Glutamatergic neuron (in vitro differentiated cells): ENCODE measurements at places on chromosomes 1 and 21. TPM values are rescaled to one million over a fixed set of nuclear protein-coding genes. Genes with fewer than 3 reads are reported as not detected.

DNA sequence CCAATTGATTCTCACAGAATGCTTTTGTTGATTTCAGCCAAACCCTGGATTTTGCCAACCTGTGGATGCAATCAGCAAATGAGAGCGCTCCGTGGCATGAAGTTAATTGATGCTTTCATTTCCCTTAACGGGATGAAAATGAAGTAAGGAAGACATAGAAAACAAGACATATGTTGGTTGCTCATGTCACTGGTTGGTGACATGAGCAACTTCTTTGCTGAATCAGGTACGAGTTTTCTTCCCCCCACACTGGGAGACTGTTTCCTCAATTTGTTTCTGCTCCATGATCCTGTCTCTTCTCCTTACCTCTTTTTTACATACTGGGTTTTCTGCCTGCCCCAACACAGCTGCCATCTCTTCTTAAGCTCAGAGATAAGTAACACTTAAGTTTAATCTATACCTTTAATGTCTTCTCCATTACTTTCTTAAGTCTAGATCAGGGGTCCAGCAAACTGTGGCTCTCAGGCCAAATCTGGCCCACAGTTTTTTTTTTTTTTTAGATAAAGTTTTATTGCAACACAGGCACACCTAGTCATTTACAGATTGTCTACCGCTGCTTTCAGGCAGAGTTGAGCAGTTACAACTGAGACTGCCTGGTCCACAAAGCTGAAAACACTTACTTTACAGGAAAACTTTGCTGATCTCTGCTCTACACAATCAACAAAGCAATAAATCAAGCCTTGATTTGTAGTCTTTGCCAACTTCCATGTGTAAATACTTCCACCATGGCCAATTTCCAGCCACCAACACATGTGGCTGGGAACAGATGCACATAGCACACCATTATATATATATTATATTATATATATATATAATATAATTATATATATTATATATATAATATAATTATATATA, 13.3 kb downstream of the GPR157 start:
- no peak overlapping the region for H3K27ac ChIP-seq
- peaks cover 6% of the 10 kb centered on the region for H3K27me3 ChIP-seq
- no peak for DNase-seq
- H3K4me3 ChIP-seq, result no peak overlapping the region
- no peaks in the 10 kb centered on the region for H3K4me1 ChIP-seq

DNA sequence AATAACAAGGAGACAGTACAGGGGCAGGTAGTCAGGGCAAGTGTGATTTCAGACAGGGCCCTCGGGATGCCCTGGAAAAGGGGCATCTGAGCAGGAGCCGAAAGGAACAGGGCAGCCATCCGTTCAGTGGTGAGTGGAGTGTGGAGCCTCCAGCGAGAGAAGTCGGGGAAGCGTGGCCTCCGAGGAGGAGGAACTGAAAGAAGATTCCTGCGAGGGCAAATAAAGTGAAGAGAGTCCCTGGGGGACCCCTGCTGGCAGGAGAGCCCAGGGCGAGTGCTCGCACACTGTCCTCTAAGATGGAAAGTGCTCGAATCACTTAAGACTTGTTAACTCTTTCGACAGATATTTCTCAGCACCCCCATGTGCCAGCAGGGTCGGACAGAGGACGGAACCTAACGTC, 3.5 kb upstream of the UTS2 start:
- no peak overlapping the region for H3K27ac ChIP-seq
- no peak overlapping the region for H3K4me3 ChIP-seq
- H3K27me3 ChIP-seq, result peaks cover 4% of the 10 kb centered on the region
- no peaks in the 10 kb centered on the region for H3K4me1 ChIP-seq
- DNase-seq, result no peak
- no peaks in the 10 kb centered on the region for H3K36me3 ChIP-seq

The ZNF683 gene
- not detected for total RNA-seq

The PCBP3 gene
- 72.7 TPM for total RNA-seq

GRCh38 chr1:222618880-222619596, 1.1 kb downstream of the MIA3 start:
- H3K4me1 ChIP-seq, result peaks cover 29% of the 10 kb centered on the region
- H3K36me3 ChIP-seq, result no peaks in the 10 kb centered on the region
- peak; percentile 60 for DNase-seq
- H3K27ac ChIP-seq, result peak overlapping the region; percentile 69
- peaks cover 14% of the 10 kb centered on the region for H3K27me3 ChIP-seq
- peak overlapping the region; percentile 90 for H3K4me3 ChIP-seq

The CSDE1 gene
- total RNA-seq, result 763 TPM

DNA sequence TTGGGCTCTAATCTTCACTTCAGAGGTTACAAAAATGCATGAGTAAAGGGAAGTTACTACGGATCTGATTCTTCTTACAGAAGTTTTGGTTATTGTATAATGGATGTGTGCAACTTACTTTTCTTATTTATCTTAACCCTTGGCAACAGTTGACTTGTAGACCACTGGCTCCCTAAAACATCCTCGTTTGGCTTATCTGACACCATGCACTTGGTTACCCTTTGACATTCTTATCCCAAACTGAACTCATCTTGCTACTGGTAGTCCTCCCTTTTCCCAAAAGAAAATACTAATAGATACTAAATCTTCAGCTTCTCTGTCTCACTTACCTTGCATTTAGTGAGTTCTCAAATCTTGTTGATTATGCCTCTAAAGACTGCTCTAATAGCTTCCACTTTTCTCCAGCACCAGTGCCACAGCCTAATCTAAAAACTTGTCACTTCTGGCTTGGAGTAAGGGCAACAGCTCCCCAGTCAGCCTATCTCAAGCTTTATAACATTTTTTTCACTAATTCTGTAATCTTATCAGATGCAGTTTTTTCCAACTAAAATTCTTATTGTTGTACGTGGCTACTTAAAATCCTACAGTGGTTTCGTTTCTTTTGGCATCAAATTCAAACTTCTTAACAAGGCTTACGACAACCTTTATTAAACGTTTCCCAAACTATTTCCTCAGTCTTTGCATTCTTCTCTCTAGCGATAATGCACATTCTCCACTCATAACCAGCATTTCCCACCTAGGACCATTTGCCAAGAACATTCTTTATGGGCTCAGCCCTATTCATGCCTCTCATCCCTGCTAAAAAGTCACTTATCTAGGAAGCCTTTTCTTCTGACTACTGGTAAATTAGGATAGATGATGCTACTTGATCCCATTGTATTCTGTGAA, 204.2 kb downstream of the KCNT2 start:
- no peak overlapping the region for H3K4me3 ChIP-seq
- H3K4me1 ChIP-seq, result peaks cover 22% of the 10 kb centered on the region
- H3K27ac ChIP-seq, result peak overlapping the region; percentile 44
- DNase-seq, result no peak

DNA sequence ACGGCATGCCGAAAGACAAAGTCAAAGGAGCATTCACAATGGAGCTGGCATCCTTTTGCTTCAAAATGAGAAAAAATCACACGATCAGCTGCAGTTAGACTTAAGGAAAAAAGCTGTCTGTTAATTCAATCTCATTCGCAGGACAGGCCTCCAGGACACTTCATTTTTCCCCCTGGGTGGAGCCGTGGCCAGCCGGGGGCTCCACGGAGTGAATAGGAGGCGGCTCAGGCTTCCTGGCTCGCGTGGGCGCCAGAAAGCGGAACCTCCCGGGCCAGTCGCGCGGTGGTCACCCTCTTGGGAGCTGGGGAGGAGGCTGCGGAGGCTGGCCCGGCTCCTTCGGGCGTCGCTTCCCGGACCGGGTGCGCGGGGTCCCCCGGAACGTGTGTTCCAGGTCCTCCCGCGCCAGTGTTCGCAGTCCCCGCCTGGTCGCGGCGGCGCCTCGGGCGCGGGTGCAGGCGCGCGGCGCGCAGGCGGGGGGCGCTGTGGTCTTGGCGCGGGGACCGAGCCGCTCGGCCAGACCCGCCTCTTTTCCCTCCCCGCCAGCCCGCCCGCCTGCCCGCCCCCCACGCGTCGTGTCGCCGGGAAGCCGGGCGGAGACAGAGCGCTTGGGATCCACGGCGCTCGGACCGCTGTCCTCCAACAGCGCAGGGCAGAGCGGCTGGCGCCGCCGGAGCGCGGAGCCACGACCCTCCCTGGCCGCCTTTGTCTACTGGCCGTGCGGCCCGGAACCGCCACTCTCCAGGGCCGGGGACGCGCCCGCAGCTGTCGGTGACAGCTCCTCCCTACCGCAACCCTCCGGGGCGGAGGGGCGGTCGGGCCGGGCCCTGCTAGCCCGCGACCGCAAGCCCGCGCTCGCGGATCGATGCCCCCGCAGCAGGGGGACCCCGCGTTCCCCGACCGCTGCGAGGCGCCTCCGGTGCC, at the start of gene RHOU:
TSS of gene RHOU (plus strand) at position 599 of the 921 bp plus-strand sequence. CDS start at position 863, 264 bp downstream.
- DNase-seq, result peak; percentile 89
- peak within 1 kb of the TSS; percentile 98 for H3K4me3 ChIP-seq
- peaks cover 21% of the 10 kb centered on the region for H3K4me1 ChIP-seq
- H3K27me3 ChIP-seq, result peaks cover 4% of the 10 kb centered on the region
- H3K27ac ChIP-seq, result peak within 1 kb of the TSS; percentile 97

GRCh38 chr1:118978914-118979701, 9.0 kb downstream of the TBX15 start:
- no peaks in the 10 kb centered on the region for H3K36me3 ChIP-seq
- peaks cover 11% of the 10 kb centered on the region for H3K4me1 ChIP-seq
- peak overlapping the region; percentile 80 for H3K4me3 ChIP-seq

- H3K27me3 ChIP-seq, result peaks cover 1% of the 10 kb centered on the region
- peak overlapping the region; percentile 69 for H3K4me3 ChIP-seq
- H3K4me1 ChIP-seq, result peaks cover 24% of the 10 kb centered on the region
- H3K36me3 ChIP-seq, result peaks cover 7% of the 10 kb centered on the region
- H3K27ac ChIP-seq, result no peak overlapping the region
Measured at GRCh38 chr1:51516649-51517158, 2.4 kb downstream of the EPS15 start.

GRCh38 chr1:225746361-225747179, 31.1 kb upstream of the SRP9 start:
- H3K36me3 ChIP-seq, result no peaks in the 10 kb centered on the region
- H3K4me1 ChIP-seq, result peaks cover 25% of the 10 kb centered on the region
- peaks cover 2% of the 10 kb centered on the region for H3K27me3 ChIP-seq
- DNase-seq, result peak; percentile 56
- no peak overlapping the region for H3K4me3 ChIP-seq

The OVAAL gene
- not detected for total RNA-seq

- peaks cover 8% of the 10 kb centered on the region for H3K4me1 ChIP-seq
- no peaks in the 10 kb centered on the region for H3K36me3 ChIP-seq
- DNase-seq, result peak; percentile 17
- H3K27ac ChIP-seq, result peak overlapping the region; percentile 95
Measured at GRCh38 chr1:101025283-101025656, 314 bp downstream of the DPH5 start.

The SLAMF9 gene
- total RNA-seq, result not detected

DNA sequence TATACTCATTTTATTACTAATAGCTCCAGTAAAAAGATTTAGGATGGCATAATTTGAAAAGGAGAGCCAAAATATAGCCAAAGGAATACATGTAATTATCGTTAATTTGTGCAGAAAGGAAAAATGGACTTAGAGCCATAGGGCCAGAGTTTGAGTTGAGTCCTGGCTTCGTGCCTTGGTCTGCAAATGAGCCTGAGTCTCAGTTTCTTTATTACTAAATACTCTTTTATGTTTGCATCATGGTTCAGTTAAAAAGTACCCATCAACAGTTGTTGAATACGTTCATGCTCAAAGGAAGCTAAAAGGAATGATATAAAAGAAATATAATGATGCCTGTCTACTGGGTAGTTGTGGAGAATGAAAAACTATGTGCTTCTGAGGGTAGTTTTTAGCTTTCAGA, 155.7 kb upstream of the FAM78B start:
- H3K4me3 ChIP-seq, result no peak overlapping the region
- H3K36me3 ChIP-seq, result peaks cover 1% of the 10 kb centered on the region
- peaks cover 27% of the 10 kb centered on the region for H3K4me1 ChIP-seq

- H3K4me3 ChIP-seq, result no peak overlapping the region
- no peak overlapping the region for H3K27ac ChIP-seq
- H3K36me3 ChIP-seq, result no peaks in the 10 kb centered on the region
Measured at GRCh38 chr1:25766721-25767436, 33.1 kb upstream of the SELENON start.

The MRPL37 gene
- total RNA-seq, result 50.9 TPM

GRCh38 chr1:201459775-201460174, 9.2 kb downstream of the PHLDA3 start:
- peaks cover 5% of the 10 kb centered on the region for H3K36me3 ChIP-seq
- H3K4me1 ChIP-seq, result peaks cover 4% of the 10 kb centered on the region
- no peaks in the 10 kb centered on the region for H3K27me3 ChIP-seq
- no peak for DNase-seq
- no peak overlapping the region for H3K4me3 ChIP-seq

GRCh38 chr1:39359028-39359570, 132.3 kb upstream of the BMP8A start:
- peaks cover 7% of the 10 kb centered on the region for H3K36me3 ChIP-seq
- H3K27ac ChIP-seq, result no peak overlapping the region
- H3K27me3 ChIP-seq, result peaks cover 11% of the 10 kb centered on the region
- H3K4me3 ChIP-seq, result no peak overlapping the region

The SPATC1L gene
- 58.7 TPM for total RNA-seq

DNA sequence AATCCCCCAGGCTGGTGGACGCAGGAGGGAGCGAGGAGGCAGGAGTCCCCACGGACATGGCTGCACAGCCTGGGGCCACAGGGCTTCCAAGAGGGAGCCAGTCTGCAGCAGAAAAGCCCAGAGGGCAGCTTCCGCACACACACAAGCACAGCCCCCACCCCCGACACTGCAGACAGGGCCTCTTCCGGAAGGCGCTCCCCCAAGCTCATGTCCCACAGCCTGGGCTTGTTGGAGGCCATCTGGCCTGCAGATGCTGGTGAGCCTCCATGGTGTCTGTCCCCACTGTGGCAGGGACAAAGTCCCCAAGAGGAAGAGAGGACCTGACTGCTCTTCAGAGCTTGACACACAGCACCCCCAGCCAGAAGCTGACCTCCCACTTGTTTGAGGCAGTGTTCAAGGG, 13.4 kb upstream of the KIAA1614 start:
- peak overlapping the region; percentile 84 for H3K27ac ChIP-seq
- peaks cover 29% of the 10 kb centered on the region for H3K4me1 ChIP-seq
- H3K36me3 ChIP-seq, result no peaks in the 10 kb centered on the region
- peaks cover 6% of the 10 kb centered on the region for H3K27me3 ChIP-seq

GRCh38 chr1:9183441-9183840, 51.1 kb upstream of the H6PD start:
- peaks cover under 1% of the 10 kb centered on the region for H3K4me1 ChIP-seq
- no peaks in the 10 kb centered on the region for H3K36me3 ChIP-seq
- H3K4me3 ChIP-seq, result peak overlapping the region; percentile 72
- no peak overlapping the region for H3K27ac ChIP-seq

DNA sequence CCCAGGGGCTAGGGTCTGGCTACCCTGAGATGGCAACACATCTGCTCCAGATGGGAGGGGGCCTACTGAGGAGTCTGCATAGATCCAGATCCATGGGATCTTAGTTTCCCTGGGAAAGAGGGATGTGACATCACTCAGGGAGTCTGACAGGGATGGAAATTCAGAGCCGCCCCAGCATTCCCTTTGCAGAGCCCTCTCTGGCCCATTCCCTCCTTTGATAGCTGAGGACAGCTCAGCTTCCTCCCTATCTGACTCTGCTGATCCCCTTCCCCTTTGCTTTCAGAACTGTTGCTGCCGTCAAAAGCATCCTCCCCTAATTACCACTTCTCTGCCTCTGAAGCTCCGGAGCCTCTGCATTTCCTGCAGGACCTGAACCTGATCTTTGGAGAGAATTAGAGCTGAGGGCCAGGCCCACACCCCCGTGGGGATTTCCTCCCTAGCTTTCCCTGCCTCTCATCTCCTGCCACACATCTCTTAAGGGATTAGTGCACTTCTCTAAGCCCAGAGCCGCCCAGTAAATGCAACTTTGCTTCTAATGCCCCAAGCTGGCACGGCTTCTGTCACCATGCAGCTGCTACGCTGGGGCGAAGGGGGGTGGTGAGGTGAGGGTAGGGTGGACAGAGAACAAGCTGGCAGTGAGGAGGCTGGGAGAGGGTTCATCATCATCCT, 9.5 kb upstream of the ASCL5 start:
- H3K4me3 ChIP-seq, result peak overlapping the region; percentile 38
- H3K4me1 ChIP-seq, result peaks cover 35% of the 10 kb centered on the region
- H3K36me3 ChIP-seq, result peaks cover 16% of the 10 kb centered on the region
- H3K27me3 ChIP-seq, result peaks cover 5% of the 10 kb centered on the region
- peak overlapping the region; percentile 68 for H3K27ac ChIP-seq
